ENCODE measurements at places on chromosomes 13 and 19.
A peak's percentile ranks its signal among the peaks of the same experiment; 100 is the strongest.

GRCh38 chr13:73074014-73074413 is 15.2 kb downstream of the KLF5 start:
- DNase-seq, result no peak

DNA sequence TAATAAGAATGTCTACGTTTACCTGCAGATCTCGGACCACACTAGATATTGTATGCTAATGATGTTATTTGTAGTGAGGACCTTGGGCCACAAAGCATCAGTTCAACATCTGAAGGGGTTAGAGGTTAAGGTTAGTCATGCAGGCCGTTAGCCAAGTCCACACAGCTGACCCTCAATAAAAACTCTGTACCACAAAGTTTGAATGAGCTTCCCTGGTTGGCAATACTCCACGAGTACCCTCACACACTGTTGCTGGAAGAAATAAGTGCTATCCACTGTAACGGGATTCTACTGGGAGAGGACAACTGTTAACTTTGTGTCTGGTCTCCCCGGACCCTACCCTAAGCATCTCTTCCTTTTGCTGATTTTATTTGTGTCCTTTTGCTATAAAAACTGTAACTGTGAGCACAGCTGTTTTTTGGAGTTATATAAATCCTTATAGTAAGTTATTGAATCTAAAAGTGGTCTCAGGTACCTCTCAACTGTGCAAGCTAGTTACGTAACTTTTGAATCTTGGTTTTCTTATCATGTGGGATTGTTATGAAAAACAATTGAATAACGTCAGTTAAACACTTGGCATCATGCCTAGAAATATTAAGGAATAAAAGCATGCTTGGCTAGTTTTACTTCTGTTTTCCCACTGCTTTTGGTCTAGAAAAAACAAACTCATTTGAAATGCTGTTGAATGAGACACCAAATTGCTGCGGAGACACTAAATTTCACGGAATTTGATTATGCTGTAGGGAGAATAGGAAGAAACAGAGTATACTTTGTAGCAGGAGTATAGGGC is 181.5 kb downstream of the DNAJC3 start:
- DNase-seq, result no peak

- peak; percentile 76 for DNase-seq
These were observed 103.9 kb upstream of the CACNA1A start for GRCh38 chr19:13610039-13610691.

DNA sequence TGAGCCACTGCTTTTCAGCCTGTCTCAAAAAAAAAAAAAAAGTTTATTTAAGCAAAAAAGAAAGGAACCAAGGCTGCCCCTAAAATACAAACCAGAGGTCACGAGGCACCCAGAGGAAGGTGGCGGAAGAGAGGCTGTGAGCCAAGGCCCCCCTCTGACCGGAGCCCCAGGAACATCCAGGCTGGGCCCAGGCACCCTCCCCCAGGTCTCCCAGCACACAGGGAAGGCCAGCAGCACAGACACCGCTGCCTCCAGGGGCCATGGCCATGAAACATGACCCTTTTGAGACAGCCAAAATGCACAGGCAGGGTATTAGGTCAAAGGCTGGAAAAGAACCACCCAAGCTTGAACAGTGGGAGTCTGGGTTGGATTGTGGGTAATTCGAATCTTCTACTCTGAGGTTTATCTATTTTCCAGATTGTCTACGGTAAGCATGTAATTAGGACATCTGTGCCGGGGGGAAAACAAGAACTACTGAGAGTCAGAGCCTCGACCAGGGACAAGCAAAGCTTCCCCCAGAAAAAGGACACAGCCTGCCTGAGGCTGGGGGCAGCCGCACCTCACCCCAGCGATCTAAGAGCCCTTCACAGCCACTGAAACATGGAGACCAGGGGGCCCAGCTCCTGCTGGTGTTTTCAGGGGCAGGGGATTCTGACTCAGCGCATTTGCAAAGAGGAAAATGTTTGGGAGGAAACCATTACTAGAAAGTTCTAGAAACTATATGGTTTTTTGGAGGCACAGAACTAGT is 8.4 kb downstream of the PEX11G start:
- no peak for DNase-seq

DNA sequence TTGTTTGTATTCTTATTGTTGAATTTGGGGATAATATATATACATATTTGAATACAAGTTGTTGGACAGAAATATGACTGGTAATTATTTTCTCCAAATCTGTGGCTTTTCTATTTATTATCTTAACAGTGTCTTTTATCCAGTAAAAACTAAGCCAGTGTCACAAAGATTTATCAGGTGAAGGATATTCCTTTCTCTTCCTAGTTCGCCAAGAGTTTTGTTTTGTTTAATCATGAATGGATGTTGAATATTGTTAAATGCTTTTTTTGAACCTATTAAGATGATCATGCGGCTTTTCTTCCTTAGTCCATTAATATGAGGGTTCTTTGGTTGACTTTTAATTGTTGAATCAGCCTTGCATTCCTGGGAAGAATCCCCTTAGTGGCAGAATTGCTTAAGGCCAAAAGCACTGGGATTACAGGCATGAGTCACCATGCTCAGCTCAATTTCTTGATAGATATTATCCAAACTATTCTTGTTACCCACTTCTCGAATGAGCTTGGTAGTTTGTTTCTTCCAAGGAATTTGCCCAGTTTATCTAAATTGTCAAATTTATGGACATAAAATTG is 53.3 kb downstream of the TEX26 start:
- no peak for DNase-seq

GRCh38 chr13:47291107-47291656 is 394.3 kb upstream of the HTR2A start:
- no peak for DNase-seq

DNA sequence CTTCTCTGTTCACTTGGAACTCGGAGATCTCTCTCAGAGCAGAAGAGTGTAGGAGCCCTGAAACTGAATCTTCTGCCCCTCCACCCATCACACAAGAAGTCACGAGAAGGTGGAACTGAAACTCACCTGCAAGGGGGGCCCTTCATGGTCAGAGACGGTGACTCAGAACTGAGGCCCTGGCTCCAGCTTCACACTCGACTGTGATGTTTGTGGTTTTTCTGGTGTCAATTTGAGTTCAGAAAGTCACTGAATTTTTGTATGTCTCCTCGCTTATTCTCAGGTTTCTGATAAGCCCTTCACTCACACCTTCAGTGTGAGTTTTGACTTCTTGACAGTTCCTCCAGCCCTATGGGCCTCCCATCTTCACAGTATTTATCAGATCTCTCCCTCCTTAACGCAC is 23.1 kb downstream of the SIGLEC5 start:
- no peak for DNase-seq

- DNase-seq, result no peak
These were observed 4.2 kb downstream of the TUBGCP3 start for GRCh38 chr13:112583592-112584277.

DNA sequence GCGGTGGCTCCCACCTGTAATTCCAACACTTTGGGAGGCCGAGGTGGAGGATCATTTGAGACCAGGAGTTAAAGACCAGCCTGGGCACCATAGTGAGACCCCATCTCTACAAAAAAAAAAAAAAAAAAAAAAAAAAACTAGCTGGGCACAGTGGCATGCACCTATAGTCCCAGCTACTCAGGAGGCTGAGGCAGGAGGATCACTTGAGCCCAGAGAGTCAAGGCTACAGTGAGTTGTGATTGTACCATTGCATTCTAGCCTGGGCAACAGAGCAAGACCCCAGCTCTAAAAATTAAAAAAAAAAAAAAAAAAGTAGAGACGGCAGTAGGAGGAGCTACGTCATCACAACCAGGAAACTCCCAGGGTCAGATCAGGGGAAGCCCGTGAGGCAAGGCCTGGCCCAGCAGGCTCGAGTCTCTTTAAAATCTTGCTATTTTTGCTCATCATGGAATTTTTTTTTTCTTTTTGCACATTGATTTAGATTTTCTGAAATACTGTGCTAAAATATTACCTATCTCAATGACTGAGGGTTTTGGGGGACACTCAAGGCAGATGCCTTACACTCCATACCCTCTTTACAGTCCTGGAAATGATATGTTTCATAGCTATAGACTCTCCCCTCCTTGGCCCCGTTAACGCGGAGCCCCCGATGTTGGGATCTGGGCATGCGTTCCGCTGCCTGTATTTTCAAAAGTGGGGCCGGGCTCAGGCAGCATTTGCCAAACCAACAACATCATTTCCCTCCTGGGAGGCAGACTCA is 44.4 kb upstream of the USE1 start:
- no peak for DNase-seq

GRCh38 chr13:36374063-36374462 is 27.9 kb upstream of the SPART start:
- DNase-seq, result no peak

DNA sequence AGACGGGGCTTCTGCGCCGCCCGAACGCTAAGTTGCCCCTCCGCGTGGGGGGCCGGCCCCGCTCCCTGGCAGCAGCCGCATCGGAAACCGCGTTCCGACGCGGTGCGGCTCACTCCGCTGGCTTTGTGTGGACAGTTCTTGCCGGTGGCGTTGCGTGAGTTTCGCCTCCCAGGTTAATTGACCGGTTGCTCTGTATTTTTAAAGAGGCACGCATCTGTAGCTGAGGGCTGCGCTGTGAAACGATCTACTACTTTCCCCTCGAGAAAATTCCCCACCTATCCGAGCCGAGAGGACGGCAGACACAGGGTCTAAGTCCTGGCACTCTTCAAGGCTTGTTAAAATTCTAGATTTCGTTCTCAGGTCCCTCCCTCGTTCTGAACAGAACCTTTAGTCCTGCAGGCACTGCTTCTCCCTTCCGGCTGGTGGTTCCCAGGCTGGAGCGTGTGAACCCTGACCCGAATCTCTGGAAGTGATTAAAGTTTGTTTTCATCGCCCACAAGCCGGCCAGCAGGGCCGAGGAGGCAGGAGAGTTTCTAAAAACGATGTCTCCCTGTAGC is 933 bp downstream of the ARHGEF7 start:
- no peak for DNase-seq

GRCh38 chr13:32334671-32335070 is 19.4 kb downstream of the BRCA2 start:
- no peak for DNase-seq

DNA sequence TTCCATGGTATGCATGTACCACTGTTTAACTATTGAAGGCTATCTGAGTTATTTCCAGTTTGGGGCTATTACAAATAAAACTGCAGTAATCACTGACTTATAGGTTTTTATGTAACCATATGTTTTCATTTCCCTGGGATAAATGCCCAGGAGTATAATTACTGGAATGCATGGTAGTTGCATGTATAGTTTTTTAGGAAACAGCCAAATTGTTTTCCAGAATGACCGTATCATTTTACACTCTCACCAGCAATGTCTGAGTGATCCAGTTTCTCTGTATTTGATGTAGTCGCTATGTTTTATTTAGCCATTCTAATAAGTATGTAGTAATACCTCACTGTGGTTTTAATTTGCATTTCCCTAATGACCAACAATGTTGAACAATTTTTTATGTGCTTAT is 42.0 kb downstream of the CYSLTR2 start:
- no peak for DNase-seq

DNA sequence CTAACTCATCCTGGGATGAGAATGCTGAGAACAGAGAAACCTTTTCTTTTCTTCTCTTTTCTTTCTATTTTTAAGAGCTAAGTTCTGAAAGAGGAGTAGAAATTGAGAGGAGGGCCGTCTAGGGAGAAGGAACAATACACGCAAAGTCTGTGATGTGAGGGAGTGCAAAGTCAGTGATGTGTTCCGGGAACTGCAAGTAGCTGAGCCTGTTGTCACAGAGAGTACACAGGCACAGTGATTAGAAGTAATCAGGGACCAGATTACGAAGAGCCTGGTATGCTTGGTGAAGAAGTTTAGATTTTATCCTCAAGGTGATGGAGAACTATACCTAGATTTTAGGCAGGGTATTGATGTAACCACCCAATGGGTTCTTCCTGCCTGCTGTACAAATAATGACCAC is 32.0 kb upstream of the CXCL17 start:
- DNase-seq, result no peak

DNA sequence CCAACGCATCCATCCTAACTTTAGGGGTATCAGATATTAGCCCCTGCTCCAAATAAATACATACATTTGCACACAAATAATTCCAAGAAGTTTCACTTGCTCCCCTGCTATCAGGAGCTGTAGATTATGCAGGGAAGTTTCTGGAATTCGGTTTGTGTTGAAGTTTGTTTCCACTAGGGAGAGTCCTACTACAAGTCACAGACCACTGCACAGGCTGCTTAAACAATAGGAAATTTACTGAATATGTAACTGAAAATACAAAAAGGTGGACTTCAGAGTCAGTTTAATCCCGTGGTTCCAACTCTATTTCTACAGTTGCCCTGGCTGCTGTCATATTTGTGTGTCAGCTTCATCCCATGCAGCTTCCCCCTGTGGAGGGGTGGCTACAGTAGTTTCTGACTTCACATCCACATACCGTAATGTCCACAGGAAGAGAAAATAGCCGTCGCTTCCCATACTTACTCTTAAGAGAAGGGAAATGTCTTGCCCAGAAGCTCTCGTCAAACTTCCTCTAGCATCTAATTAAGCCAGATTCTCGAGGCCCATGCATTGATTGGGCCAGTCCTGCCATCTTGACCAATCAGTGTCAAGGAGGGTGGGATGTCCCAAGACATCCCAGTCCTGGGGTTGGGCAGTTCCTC is 286.6 kb downstream of the COG6 start:
- no peak for DNase-seq

- no peak for DNase-seq
These were observed 1.4 kb upstream of the SRRM5 start for GRCh38 chr19:43610493-43610892.

GRCh38 chr13:95367309-95367843 is 66.1 kb upstream of the ABCC4 start:
- DNase-seq, result no peak

DNA sequence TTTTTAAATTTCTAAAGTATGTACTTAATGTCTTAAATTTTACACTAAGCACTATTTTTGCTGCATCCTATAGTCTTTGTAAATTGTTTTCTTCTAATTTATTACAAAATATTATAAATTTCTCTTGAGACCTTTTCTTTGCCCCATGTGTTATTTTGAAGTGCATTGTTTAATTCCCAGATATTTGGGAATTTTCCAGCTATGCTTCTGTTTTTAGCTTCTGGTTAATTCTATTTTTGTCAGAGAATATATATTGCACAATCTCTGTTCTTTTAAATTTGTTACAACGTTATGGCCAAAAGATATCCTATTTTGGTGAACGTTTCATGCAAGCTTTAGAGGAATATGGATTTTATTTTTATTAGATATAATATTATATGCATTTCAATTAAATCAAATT is 917.4 kb upstream of the MIR17HG start:
- DNase-seq, result no peak
